Diencephalon (tissue), 1 donor: ENCODE measurements at places on chromosomes 12 and 14. TPM values are rescaled to one million over a fixed set of nuclear protein-coding genes. Genes with fewer than 3 reads are reported as not detected.

The ALKBH1 gene
- total RNA-seq = 10.6 TPM

The MUCL1 gene
- total RNA-seq = not detected

The PRIMA1 gene
- 1.6 TPM for total RNA-seq

The IL26 gene
- not detected for total RNA-seq

The MMP19 gene
- total RNA-seq = not detected

The GLS2 gene
- 8.5 TPM for total RNA-seq

The GLT1D1 gene
- 24.9 TPM for total RNA-seq

The KRT75 gene
- not detected for total RNA-seq

The CMKLR1 gene
- 2.8 TPM for total RNA-seq

The RAB35 gene
- 28.6 TPM for total RNA-seq

The GDF11 gene
- total RNA-seq = 12.7 TPM

The MIPOL1 gene
- 36.9 TPM for total RNA-seq

The CYP46A1 gene
- 19.6 TPM for total RNA-seq

The WSB2 gene
- total RNA-seq = 322 TPM

The MYF5 gene
- not detected for total RNA-seq

The HOXC4 gene
- not detected for total RNA-seq

The SMAGP gene
- total RNA-seq = 1.4 TPM

The FOXG1 gene
- total RNA-seq = 19.8 TPM

The B4GALNT3 gene
- total RNA-seq = 3.0 TPM
